ENCODE measurements at places on chromosomes 1 and 21. TPM values are rescaled to one million over a fixed set of nuclear protein-coding genes. Genes with fewer than 3 reads are reported as not detected.
A peak's percentile ranks its signal among the peaks of the same experiment; 100 is the strongest.

Gene TMEM82
- not detected for total RNA-seq

Gene OR2L13
- total RNA-seq, result not detected

Gene OR6N1
- total RNA-seq, result not detected

Gene RNU1-1
- under 0.01 TPM for total RNA-seq

Gene SLC30A10
- not detected for total RNA-seq

DNA sequence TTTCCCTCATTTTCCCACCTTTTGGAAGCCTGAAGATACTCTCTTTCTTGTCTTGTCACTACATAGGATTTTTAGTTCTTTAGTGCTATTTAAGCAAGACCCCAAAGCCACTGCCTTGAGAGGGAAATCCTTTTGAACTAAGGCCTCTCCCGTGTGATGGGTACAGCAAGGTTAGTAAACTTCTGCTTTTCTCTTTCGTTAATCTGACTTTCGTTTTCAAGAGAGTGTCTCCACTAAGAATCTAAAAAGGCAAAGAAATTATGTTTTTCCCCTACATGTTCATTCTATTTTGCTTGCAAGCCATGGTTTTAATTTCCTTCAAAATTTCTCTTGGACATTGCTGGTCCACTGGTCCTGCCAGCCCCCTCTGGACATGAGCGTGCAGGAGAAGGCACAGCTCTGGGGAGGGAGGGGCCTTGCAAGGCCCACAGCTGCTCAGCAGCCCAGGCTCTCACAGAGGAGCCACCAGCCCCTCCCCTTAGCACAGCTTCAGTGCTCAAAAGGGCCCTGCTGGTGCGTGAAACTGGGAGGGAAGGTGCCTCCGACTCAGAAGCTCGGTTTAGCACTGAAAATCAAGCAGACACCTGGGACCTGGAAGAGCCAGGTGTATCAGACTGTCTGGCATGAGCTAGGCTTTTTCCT is 210.9 kb upstream of the GALNT2 start:
- peaks cover 9% of the 10 kb centered on the region for H3K27me3 ChIP-seq
- H3K4me3 ChIP-seq, result peak overlapping the region; percentile 27
- H3K27ac ChIP-seq, result no peak overlapping the region
- H3K4me1 ChIP-seq, result no peaks in the 10 kb centered on the region

DNA sequence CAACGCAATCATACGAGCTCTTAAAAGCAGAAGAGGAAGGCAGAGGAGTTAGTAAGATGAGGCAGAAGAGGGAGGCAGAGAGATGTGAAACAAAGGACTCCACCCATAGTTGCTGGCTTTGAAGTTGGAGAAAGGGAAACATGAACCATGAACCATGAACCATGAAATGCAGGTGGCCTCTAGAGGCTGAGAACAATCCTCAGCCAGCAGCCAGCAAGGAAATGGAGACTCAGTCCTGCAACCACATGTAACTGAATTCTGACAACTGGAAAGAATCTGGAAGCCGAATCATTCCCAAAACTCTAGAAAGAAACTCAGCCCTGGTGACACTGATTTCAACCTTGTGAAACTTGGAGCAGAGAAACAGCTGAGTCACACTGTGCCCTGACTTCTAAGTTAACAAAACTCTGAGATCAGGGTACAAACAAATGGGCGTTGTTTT is 10.1 kb downstream of the DIPK1A start:
- no peaks in the 10 kb centered on the region for H3K27me3 ChIP-seq
- peaks cover 30% of the 10 kb centered on the region for H3K4me1 ChIP-seq
- H3K4me3 ChIP-seq, result peak overlapping the region; percentile 49

GRCh38 chr1:243459059-243459458 is 203.2 kb downstream of the SDCCAG8 start:
- no peak for DNase-seq
- no peaks in the 10 kb centered on the region for H3K4me1 ChIP-seq
- H3K27ac ChIP-seq, result no peak overlapping the region
- no peaks in the 10 kb centered on the region for H3K27me3 ChIP-seq
- H3K36me3 ChIP-seq, result no peaks in the 10 kb centered on the region

GRCh38 chr1:147773215-147773715 is 12.9 kb upstream of the GJA5 start:
- H3K27me3 ChIP-seq, result peaks cover 25% of the 10 kb centered on the region
- DNase-seq, result no peak
- no peak overlapping the region for H3K4me3 ChIP-seq
- H3K4me1 ChIP-seq, result peaks cover 14% of the 10 kb centered on the region
- no peak overlapping the region for H3K27ac ChIP-seq
- no peaks in the 10 kb centered on the region for H3K36me3 ChIP-seq

GRCh38 chr1:113859478-113860175 is 11.9 kb downstream of the PTPN22 start:
- no peaks in the 10 kb centered on the region for H3K27me3 ChIP-seq
- peak overlapping the region; percentile 60 for H3K4me3 ChIP-seq
- H3K36me3 ChIP-seq, result no peaks in the 10 kb centered on the region
- H3K4me1 ChIP-seq, result peaks cover 34% of the 10 kb centered on the region

DNA sequence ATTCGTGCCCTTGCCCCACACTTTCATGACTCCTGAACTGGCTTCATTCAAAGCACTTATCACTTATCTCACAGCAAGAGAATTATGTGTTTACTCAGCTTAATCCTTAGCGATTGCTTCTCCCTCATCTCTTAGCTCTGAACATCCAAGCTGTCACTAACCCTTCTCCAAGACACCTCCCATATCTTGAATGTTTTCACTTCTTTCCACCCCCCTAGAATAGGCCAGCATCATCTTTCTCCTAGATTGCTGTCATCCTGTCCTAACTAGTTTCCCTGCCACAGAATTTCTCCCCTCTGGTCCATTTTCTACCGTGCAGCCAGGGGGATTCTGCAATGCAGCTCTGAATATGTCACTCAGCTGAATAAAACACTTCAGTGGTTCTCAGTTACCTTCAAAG is 68.6 kb upstream of the SPATA6 start:
- no peaks in the 10 kb centered on the region for H3K4me1 ChIP-seq
- no peaks in the 10 kb centered on the region for H3K36me3 ChIP-seq
- DNase-seq, result no peak

DNA sequence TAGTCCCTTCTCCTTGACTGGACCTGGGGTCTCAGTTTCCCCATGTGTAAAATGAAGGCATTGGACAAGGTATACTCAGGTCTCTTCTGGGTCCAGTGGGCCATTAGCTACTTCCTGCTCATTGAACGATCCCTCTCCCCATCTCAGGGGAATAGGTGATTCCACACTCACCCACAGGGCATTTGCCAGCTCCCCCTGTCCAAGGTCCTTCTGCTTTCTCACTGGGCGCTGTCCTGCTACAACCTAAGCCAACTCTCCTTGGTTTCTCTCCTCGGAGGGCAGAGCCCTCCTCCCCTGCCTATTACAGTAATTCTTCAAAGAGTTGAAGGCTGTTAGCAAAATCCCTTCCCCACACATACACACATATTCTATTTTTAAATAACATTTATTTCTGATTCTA is 16.6 kb downstream of the DISP3 start:
- DNase-seq, result no peak
- H3K4me3 ChIP-seq, result no peak overlapping the region
- no peaks in the 10 kb centered on the region for H3K4me1 ChIP-seq
- H3K36me3 ChIP-seq, result no peaks in the 10 kb centered on the region
- peaks cover 12% of the 10 kb centered on the region for H3K27me3 ChIP-seq

DNA sequence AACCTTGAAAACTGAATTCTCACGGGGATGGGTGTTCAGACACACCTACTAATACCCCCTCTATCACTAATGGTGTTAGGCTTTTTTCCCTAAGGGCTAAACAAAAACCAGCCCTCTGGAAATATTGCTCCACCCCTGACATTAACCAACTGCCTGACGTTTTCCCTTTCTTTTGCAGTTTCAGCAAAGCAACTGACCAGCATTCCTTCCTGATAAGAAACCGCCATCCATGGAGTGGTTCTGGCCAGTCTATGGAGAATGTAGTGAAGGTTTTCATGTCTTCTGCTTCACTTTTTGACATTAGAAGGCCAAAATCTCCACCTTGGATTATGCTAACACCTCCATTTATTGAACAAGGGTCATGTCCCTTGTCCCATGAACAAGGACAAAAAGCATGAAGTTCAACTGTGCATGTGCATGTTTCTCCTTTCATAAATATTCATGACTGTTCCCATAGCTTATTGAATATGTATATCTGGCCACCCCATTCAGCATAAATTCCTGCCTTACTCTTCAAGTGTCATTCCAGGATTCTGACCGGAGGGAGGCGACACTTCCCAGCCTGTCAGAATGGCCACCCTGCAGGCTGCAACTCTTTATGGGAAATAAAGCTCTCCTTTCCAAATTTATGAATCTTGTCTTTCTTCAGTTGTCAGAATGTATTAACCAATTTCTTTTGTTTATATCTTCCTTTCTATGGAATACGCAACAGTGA is 314.3 kb downstream of the HHIPL2 start:
- no peaks in the 10 kb centered on the region for H3K4me1 ChIP-seq
- no peaks in the 10 kb centered on the region for H3K27me3 ChIP-seq
- no peaks in the 10 kb centered on the region for H3K36me3 ChIP-seq
- H3K27ac ChIP-seq, result no peak overlapping the region

GRCh38 chr21:28445141-28445830 is 547.4 kb downstream of the LTN1 start:
- H3K27me3 ChIP-seq, result no peaks in the 10 kb centered on the region
- DNase-seq, result peak; percentile 87
- no peaks in the 10 kb centered on the region for H3K36me3 ChIP-seq

DNA sequence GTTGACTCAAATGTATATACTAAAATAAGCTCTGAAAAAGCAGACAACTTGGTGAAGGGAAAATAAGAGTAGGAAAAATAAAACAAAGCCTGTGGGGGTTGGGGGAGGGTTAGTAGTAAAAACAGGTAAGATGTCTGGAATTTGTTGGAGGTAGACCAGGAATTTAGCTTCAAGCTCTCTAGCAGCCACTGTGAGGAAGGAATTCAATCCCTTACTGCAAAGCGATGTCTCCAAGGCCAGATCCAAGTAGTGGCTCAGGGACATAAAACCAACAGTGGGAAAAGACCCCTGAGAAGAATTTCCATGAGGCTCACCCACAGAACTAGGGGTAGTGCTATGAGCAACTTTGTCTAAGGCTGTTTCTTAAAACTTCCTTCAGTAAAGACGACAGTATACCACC is 7.8 kb downstream of the ANGPTL7 start:
- no peak overlapping the region for H3K4me3 ChIP-seq
- no peak overlapping the region for H3K27ac ChIP-seq
- peaks cover 50% of the 10 kb centered on the region for H3K36me3 ChIP-seq
- no peaks in the 10 kb centered on the region for H3K27me3 ChIP-seq

- no peak for DNase-seq
- H3K36me3 ChIP-seq, result no peaks in the 10 kb centered on the region
- no peak overlapping the region for H3K27ac ChIP-seq
- H3K4me1 ChIP-seq, result peaks cover 3% of the 10 kb centered on the region
- H3K4me3 ChIP-seq, result no peak overlapping the region
- H3K27me3 ChIP-seq, result no peaks in the 10 kb centered on the region
Observed at GRCh38 chr1:64976361-64976760, 10.0 kb upstream of the JAK1 start.

DNA sequence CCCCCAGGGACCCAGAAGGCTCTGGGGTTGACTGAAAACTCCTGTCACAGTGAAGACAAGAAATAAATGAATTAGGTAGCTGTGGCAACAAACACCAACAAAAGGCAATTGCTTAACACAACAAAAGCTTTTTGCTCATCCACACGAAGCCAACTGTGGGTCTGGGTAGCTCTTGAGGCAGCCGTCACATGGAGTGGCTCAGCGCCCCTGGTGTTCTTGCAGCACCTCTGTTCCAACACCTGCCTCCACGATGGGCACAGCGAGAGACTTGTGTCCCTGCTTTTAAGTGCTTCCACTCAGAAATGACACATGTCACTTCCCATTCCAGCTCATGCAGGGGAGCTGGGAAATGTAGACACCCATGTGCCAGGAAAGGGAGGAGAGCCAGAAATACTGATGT is 364.5 kb upstream of the DUSP10 start:
- no peaks in the 10 kb centered on the region for H3K27me3 ChIP-seq
- no peaks in the 10 kb centered on the region for H3K4me1 ChIP-seq
- no peak for DNase-seq
- no peak overlapping the region for H3K4me3 ChIP-seq
- H3K36me3 ChIP-seq, result no peaks in the 10 kb centered on the region

- peaks cover 36% of the 10 kb centered on the region for H3K36me3 ChIP-seq
- H3K27ac ChIP-seq, result no peak overlapping the region
- DNase-seq, result no peak
- no peak overlapping the region for H3K4me3 ChIP-seq
- no peaks in the 10 kb centered on the region for H3K4me1 ChIP-seq
- no peaks in the 10 kb centered on the region for H3K27me3 ChIP-seq
Observed at GRCh38 chr1:246641394-246641793, 75.1 kb downstream of the CNST start.

GRCh38 chr1:111769517-111770146 is 13.9 kb downstream of the DDX20 start:
- peak; percentile 80 for DNase-seq
- no peak overlapping the region for H3K27ac ChIP-seq
- H3K27me3 ChIP-seq, result no peaks in the 10 kb centered on the region
- H3K4me1 ChIP-seq, result no peaks in the 10 kb centered on the region

DNA sequence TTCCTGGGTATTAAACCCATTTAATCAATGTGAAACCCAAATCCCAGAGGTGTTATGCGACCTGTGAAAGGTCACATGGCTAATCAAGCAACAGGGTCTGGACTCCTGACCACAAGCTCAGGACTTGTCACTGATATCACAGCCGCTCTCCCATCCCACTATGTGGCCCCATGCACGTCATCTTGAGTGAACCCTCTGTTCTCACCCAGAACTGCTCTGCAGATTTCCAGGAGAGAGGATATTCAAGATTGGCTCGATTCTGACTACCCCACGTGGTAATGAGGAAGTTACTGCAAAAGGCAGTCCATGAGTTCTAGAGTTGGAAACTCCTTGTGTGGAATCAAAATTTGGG is 173.5 kb upstream of the ETV3 start:
- H3K27ac ChIP-seq, result no peak overlapping the region
- H3K4me1 ChIP-seq, result no peaks in the 10 kb centered on the region
- H3K4me3 ChIP-seq, result no peak overlapping the region
- DNase-seq, result no peak
- peaks cover 4% of the 10 kb centered on the region for H3K27me3 ChIP-seq

DNA sequence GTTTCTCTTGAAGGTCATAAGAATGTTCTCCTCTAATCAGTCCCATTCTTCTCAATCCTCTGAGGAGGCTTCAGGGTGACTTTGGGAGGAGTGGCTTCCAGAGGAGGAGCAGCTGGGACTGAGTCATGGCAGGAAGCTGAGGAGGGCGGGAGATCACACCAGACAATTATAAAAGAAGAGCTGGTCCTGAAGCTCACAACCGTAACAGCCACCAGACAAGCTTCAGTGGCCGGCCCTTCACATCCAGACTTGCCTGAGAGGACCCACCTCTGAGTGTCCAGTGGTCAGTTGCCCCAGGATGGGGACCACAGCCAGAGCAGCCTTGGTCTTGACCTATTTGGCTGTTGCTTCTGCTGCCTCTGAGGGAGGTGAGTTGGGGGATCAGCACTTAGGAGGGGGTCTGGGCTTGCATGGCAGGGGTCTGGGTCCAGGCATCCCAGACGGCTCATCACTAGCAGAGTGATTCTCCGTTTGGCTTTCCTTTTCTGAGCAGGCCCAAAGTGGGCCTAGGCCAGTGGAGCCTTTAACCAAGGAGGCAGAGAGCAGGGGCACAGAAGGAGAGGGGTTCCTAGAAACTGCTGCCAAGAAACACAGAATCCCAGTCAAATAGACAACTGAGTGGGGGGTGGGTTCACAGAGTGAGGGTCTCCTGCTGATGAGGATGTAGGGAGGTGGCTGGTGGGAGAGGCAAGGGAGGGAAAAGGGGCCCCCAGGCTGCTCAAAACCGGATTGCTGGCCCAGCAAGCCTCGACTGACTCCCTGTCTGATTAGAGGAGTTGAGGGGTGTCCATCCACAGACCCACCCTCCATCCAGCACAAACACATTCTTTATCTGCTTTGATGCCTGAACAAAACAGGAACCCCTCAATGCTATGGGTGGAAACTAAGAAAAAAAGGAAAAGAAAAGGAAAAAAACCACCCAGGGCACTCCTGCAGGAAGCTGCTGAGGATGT is at the start of gene ECM1:
ECM1 (plus strand) TSS at position 198 of the 953 bp plus-strand sequence; CDS start at position 299, 101 bp downstream.
- peak; percentile 92 for DNase-seq
- H3K4me1 ChIP-seq, result peaks cover 25% of the 10 kb centered on the region
- H3K27ac ChIP-seq, result peak within 1 kb of the TSS; percentile 60
- peak within 1 kb of the TSS; percentile 75 for H3K4me3 ChIP-seq

Measured in GM23248 (cell line).